ENCODE measurements at places on chromosomes 3 and 15.

DNA sequence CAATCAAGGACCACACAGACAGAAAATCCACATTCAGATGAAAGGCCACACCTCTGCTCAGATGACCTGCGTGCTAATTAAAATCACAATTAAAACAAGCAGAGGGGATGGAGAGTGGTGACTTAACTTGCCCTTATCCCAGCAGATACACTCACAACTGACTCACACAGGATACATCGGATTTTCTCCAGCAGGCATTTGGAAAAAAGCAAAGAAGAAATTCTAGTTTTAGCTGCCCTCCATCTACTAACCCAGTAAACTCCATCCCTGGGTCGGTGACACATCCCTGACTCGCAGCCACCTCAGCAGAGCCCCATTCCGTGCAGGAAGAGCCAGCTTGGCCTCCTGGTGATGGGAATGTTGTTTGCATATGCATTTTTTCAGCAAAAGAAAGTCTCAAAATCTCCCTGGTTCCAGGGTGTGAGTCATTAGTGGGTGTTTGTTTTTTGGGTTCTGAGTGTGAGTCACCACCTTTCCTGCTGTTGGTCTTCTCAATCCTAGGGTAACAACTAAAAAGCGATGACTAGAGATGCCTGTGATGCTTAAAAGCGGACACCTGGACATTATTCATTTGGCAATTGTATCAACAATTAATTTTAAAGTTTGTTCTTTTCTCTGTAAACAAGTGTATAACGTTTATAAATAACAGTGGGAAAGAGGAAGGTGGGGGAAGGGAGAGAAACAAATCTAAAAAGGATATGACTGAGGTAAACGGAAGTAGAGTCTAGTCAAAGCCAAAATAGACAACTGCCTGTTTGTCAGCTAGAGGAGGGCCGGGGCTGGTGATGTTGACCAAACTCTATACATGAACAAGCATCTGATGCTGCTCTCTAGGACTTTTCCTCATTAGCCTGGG lies 49.8 kb upstream of the SLC4A7 start:
- peak; percentile 89 for DNase-seq

DNA sequence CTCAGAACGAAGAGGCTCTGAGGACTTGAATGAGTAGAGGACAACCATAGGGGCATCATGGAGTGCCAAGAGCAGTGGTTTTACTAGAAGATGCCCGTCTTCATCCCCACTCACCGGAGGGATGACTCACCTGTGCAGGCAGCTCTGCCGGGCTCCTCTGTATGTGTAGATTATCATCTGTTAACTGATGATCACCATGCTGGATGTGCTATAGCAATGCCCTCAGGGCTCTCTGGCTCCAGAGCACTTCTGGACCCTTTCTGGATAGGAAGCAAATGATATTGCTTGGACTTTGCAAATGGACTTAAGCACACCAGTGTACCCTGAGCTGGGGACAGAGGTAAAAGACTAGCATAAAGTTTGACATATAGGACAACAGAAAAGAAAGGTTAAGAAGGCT lies 10.2 kb upstream of the TGFBR2 start:
- no peak for DNase-seq

GRCh38 chr3:150605998-150606641 lies 3.0 kb downstream of the SELENOT start:
- no peak for DNase-seq

- DNase-seq, result peak; percentile 87
Measured at GRCh38 chr15:59174835-59175831, 31.5 kb upstream of the LDHAL6B start.

DNA sequence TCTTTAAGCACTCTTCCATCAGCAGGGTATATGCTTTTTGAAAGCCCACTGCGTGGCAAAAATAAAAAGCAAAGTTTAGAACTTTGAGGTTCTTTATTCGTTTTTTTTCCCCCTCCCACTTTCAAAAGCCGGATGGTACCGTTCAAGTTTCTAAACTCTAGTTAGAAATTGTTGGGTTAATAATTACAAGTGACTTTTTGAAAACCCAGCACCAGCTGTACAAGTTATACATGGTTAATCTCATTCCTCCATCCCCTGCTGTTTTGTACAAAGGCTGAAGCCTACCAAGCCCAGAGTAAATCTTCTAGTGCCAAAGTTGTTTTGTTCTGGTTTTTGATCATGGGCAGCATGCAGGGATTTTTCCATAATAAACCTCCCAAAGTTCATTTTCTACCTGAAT lies 48.6 kb downstream of the WDR72 start:
- DNase-seq, result no peak

GRCh38 chr3:120753810-120754209 lies 11.3 kb downstream of the GTF2E1 start:
- DNase-seq, result no peak

GRCh38 chr3:115859002-115859807 lies 235.9 kb downstream of the GAP43 start:
- no peak for DNase-seq

All from AG09319 (cell line).